ENCODE measurements at places on chromosomes 3 and 15.

GRCh38 chr3:138578141-138578540, 15.9 kb downstream of the CEP70 start:
- DNase-seq = no peak

DNA sequence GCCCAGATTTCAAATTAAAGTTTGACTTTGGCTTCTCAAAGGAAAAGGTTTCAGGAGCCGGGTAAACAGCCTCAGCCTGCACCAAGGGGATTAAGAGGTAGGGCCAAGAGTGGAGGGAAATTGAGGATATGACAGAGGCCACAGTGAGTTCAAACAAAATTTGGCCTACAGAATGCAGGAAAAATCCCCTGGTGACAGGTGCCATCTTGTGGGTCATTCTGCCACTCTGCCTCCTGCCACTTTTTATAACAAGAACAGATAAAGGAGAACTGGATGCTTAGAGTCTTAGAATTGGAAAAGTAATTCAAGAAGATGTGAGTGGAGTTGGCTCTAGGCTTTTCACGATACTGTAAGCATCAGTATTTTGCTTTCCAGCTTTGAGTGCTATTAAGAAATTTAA, 253.2 kb downstream of the NR2F2 start:
- no peak for DNase-seq

DNA sequence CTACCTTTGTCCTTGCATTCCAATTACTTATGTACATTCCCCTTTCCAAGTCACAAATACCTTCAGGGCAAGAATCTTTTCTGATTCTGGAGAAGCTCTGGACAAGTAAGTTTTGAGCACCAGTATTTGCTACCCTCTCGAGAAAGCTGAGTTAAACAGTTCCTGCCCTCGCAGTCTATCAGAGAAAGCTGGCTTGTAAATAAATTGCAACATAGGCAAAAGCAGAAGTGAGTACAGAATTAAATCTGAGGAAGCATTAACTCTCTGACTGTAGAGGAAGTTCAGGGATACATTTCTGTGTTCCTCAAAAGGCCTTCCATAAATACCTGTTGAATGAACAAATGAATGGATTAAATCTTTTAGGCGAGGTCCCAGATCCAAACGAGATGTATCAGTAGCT, 1.2 kb downstream of the OSBPL11 start:
- no peak for DNase-seq

DNA sequence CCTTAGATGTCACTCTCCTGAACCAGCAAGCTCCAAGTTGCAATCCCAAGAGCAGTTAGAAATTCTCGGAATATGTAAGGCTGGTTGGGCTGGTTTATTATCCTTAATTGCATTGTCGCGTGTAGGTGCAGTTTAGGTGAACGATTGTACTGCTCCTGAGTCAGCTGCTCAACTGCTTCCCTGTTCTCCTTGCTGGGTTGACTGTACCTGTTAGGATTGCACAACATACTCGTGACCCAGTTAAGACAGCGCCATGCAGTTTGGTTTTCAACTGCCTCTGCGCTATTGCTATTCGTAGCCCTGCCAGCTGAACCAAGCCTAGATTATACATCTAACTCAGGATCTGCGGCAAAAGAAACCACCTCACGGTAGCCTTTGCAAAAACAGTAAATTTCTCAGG, 41.0 kb downstream of the BCL2L10 start:
- no peak for DNase-seq

DNA sequence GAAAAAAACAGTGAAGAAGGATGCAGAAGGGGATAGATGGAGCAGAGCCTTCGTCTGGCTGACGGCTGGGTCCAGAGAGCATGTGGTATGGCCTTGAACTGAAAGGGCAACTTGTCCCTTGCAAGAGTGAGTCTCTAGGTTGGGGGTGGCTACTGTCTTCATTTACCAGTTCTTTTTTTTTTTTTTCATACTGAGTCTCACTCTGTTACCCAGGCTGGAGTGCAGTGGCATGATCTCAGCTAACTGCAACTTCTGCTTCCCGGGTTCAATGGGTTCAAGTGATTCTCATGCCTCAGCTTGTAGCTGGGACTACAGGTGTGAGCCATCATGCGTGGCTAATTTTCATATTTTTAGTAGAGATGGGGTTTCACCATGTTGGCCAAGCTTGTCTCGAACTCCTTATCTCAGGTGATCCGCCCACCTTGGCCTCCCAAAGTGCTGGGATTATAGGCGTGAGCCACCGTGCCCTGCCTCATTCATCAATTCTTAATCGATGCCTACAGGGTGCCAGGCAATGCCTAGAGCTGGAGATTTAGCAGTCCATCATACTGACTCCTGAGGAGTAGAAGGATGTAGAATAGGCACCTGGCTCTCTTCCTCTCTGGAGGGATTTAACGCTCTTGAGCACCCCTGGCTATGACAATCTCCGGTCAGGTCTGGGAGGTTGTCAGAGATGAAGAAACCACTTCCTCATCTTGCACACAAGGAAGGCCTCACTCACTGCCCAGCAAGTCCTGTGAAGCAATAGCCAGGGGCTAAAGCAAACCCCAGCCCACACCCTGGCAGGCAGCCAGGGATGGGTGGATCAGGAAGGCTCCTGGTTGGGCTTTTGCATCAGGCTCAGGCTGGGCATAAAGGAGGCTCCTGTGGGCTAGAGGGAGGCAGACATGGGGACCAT, at the start of gene CAMP:
Gene CAMP, plus strand, starts transcription at position 880 of the 898 bp plus-strand sequence. Its CDS starts 17 bp downstream, at position 897.
- DNase-seq = no peak

- DNase-seq = no peak
Measured at GRCh38 chr3:25113891-25114290, 314.2 kb upstream of the RARB start.

DNA sequence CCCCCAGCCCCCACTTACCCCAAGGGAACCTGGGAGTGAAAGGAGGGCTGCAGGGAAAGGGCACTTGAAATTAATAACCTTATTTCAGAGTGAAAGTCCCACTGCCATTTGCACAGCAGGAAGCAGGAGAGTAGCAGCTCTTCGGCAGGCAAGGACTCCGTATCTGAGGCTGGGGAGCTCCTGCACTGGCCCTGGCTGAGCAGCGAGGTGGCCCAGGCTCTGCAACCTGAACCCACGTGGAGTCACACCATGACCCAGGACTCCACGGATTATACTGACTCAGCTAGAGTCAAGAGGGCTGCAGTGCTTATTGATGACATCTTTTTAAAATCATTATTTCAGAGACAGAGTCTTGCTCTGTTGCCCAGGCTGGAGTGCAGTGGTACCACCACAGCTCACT, 214.5 kb downstream of the XXYLT1 start:
- DNase-seq = no peak
